Stimulated activated CD4-positive, alpha-beta T cell treated with anti-CD3 and anti-CD28 coated beads, TNF-alpha, amount 100 ng/mL, for 24 hours (primary cell): ENCODE measurements at places on chromosomes 13 and 19.

DNA sequence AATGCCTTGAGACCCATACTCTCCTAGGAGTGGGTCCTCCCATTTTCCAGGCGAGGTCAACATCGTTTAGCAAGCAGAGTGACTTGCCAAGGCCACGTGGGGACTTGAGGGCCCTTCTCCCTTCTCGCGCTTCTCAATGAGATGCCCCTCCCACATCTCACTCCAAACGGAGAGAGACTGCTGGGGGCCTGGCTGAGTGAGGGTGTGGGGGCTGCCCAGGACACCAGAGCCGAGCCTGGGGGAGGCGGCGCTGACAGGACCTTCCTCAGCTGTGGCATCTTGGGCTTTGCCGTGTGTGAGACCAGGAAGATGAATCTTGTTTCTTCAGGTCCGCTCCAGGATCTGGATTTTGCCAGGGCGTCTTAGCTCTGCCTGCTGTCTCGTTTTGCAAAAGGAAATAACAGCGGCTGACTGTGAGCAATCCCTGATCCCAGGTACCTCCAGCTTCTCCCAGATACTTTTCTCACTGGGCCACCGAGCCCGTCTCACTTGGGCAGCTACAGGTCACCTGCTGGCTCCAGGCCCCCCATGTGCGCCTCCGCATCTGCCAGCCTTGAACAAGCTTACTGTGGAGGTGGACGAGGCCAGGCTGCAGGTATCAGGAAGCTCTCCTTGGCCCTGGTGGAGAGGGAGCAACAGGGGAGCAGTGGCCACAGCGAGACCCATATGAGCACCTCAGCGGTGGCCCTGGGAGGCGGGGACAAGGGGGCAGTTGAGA is 6.0 kb downstream of the COX6B2 start:
- no peak for DNase-seq

DNA sequence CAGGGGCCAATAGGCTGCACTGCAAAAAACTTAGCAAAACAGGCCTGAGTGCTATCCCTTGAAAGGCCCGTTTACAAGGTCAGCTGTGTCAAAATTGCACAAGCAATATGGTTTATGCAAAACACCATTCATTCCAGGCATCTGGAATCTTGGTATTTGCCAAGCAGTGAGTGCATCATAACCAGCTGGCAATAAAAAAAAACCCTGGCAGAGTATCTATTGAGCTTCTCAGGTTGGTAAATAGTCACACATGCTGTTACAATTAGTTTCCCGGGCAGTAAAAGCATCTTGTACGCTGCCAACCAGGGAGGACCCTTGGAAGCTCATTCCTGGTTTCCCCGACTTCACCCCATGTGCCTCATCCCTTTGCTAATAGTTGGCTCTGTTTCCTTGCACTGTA is 21.3 kb downstream of the ZNF77 start:
- no peak for DNase-seq

DNA sequence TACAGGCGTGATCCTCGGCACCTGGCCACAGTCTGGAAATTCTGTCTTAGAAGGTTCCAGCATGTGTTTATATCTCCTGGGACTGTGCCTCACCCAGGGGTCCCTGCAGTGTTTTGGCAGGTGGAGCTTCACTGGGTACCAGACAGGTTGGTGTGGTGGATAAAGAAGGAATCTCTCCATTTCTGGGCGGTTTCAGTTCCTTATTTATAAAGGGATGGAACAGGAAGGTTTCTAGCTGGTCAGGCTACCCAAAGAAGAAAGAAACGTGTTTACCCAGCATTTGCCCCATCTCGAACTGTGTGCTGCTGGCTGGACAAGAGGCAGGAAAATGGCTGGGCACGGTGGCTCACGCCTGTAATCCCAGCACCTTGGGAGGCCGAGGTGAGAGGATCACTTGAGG is 9.8 kb downstream of the PNPLA6 start:
- DNase-seq, result no peak

DNA sequence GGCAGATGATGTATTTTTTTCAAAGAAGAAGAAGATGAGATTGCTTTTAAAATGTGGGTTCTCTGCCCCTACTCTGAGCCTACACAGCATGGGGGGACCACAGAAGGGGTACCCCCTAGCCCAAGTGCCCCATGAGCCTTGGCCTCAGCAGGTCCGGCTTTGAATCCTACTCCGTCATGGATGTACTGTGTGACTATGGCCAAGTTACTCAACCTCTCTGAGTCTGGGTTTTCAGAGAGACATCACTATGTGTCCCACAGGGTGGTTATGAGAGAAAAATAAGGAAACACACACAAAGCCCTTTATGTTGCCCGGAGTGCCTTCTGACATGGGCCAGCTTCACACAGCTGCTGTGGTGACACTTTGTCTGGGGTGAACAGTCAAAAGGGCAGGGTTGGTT is 92.0 kb downstream of the KCTD15 start:
- DNase-seq, result no peak

GRCh38 chr13:103168901-103169508 is 102.8 kb upstream of the SLC10A2 start:
- DNase-seq, result no peak

DNA sequence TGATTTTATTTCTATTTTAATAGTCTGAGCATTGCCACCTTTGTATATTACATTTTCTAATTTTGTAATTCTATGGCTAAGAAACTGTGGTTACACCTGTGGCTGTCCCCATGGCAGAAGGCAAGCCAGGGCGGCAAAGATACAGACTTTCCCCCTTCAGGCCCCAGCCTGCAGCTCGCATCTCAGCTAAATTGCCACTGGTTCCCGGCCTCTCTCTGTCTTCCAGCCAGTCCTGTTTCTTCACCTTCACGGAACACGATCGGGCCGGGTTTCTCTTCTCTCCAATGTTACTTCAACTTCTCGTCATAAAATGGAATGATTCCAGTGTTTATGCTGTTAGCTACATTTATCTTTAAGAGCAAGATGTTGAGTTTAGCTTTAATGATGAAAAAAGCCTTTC is 124.5 kb upstream of the ZNF507 start:
- DNase-seq, result no peak

- DNase-seq, result no peak
Measured at GRCh38 chr13:50055454-50055853, 40.2 kb downstream of the KCNRG start.

DNA sequence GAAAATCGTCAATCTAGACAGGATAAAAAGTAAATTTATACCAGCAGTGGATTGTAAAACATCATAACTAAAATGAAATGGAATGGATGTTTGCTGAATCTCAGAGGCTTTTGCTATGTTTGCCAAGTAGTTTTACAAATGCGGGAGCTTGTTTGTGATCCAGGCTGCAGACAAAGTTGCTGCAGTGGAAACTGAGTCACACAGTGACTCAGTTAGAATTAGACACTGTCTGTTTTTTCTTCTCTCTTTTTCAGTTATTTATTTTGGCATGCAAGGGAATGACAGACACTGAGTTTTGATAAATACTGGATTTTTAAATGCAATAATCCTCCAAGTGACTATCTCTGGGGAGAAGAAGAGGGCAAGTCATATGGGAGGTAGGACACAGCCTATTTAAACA is 4.6 kb upstream of the PNMA8A start:
- DNase-seq, result no peak

DNA sequence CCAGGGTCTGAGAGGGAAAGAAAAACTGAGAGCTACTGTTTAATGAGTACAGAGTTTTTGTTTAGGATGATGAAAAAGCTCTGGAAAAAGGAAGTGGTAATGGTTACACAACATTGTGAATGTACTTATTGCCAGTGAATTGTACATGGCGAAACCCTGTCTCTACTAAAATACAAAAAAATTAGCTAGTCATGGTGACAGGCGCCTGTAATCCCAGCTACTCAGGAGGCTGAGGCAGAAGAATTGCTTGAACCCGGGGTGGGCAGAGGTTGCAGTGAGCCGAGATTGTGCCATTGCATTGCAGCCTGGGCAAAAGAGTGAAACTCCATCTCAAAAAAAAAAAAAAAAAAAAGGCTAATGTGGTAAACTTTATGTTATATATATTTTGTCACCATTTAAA is 96.3 kb downstream of the VWA8 start:
- DNase-seq, result no peak

DNA sequence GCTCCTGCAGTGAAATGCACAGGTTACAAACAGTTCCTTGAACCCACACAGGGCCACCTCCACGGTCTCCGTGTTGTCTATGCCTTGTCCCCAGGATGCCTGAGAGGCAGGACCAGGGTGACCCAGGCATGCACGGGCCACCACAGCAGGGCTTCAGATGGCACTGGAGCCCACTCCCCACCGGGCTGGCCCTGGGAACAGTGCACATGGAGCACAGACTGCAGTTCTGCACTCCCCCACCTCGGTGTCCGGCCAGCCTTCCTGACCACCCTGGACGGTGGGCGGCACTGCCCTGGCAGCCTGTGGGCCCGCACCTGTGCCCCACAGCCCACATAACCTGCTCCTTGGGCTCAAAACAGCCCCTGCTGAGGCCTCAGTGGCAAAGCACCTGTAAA is 14.3 kb upstream of the SLC35E1 start:
- DNase-seq, result no peak

DNA sequence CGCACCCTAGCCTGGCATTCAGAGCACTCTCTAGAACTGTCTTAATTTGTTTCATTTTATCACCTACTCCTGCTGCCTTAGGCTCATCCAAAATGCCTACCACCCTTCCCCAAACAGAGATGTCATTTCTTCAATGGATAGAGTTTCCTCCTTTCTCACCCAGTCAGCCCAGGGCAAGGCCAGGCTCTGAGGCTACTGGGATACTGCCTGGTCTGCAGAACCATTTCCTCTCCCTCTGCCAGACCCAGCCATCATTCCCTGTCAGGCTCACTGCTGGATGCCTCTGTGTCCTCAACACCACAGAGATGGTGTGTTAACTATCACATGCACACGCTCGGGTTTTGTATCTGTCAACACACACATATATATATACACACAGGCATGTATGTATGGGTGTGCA is 47.2 kb downstream of the C13orf42 start:
- DNase-seq, result no peak

- DNase-seq, result no peak
Measured at GRCh38 chr13:38417241-38417640, 67.6 kb downstream of the UFM1 start.

DNA sequence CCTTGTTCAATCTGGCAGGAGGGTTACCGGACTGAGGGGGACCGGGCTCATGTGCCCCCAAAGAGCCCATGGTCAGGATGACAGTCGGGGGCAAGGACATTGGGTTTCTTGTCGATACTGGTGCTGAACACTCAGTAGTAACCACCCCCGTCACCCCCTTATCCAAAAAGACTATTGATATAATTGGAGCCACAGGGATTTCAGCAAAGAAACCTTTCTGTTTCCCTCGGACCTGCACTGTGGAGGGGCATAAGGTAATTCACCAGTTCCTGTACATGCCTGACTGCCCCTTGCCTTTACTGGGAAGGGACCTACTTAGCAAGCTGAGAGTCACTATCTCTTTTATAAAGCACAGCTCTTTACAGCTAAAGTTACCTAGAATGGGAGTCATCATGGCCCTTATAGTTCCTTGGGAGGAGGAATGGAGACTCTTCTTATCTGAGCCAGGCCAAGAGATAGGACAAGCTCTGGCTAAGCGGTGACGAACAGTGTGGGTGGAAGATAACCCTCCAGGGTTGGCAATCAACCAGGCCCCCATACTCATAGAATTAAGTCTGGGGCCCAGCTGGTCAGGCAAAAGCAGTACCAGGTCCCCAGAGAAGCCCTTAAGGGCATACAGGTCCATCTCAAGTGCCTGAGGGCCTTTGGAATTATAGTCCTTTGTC is 603.7 kb downstream of the UQCRFS1 start:
- no peak for DNase-seq

DNA sequence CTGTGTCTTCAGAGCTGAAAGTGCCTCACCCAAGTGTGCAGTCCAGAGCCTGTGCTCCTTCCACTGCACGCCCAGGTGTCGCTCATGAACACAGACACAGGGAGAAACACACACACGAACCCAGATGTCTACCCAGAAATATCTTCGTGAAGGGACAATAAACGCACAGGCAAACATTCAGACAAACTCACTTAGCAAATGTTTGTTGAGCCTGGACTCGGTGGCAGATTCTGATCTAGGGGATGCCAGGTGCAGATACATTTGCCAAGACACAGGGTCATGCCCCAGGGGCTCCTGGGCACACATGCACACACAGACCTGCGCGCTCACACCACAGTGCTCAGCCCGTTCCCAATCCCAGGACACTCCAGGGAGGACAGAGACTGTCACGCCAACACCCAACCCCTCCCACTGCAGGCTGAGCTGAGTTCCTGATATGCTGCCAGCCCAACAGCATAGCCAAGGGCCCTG is 31.9 kb downstream of the SCGB2B2 start:
- DNase-seq, result no peak

GRCh38 chr19:13996928-13997630 is 9.0 kb downstream of the RFX1 start:
- no peak for DNase-seq

DNA sequence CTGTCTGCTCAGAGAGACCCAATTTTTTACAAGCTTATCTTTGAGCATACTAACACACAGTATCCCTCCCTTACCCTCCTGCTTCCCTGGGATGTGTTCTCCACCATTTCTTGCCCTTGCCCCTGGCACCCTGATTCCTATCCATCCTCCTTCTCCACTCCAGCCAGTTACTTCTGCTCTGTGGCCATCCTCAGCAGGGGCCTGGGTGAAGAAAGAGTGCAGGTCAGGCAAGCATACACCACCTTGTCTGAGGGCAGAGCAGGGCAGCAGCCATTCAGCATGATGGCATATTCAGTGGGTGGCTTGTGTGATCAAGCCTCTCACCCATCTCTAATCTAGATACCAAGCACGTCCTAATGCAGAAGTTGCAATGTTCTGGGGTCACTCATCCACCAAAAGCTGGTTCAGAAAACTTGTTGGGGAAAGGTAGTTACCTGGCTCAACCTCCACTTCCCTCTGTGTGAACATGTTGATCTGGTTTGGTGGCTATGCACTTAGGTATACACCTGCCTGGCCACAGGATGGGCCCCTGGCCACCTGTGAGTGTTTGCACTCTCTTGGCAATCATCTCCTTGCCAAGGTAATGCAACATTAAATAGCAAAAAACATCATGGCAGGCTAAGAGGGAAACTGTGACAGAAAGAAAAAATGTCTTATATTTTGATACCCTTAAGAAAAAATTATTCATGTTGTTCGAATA is 900.3 kb upstream of the MIR17HG start:
- no peak for DNase-seq

DNA sequence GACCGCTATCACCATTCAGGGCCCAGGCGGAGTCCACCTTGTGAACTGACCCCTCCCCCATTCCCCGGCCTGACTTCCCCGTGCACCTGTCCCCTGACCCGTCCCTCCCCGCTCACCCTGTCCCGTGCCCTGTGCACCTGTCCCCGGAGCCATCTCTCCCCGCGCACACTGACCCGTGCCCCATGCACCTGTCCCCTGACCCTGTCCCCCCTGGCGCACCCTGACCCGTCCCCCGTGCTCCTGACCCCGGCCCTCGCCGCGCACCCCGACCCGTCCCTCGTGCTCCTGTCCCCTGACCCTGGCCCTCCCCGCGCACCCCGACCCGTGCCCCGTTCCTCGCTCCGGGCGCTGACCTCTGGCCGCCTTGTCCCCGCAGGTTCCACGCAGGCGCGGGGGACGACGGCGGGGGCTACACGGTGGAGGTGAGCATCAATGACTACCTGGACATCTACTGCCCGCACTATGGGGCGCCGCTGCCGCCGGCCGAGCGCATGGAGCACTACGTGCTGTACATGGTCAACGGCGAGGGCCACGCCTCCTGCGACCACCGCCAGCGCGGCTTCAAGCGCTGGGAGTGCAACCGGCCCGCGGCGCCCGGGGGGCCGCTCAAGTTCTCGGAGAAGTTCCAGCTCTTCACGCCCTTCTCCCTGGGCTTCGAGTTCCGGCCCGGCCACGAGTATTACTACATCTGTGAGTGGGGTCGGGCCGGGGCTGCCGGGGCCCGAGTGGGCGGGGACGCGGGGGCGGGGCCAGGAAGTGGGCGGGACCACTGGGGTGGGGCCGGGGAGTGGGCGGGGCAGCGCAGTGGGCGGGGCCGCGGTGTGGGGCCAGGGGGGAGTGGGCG is 9.7 kb downstream of the EFNA2 start:
- DNase-seq, result no peak
